ENCODE measurements at places on chromosomes 6 and 20.

- no peak for DNase-seq
Measured at GRCh38 chr6:142907544-142907943, 37.4 kb downstream of the HIVEP2 start.

- peak; percentile 17 for DNase-seq
Measured at GRCh38 chr6:116779573-116780164, 14.2 kb upstream of the FAM162B start.

DNA sequence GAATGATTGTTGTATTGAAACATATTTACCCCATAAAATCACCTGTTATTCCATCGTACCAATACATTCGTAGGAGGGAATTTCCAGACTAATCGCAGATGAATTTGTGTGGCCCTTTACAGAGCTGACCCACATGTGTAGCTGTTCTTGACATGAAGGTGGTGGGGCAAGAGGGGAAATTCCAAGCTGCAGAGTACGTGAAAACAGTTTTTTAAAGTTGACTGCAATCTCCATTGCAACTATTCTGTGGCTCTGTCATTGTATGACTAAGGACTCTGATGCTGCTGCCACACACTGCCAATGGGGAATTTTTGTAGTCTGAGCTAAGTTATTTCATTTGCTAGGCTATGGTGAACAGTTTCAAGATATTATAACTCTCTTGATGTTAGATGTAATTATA lies 46.4 kb upstream of the ADTRP start:
- DNase-seq = no peak

DNA sequence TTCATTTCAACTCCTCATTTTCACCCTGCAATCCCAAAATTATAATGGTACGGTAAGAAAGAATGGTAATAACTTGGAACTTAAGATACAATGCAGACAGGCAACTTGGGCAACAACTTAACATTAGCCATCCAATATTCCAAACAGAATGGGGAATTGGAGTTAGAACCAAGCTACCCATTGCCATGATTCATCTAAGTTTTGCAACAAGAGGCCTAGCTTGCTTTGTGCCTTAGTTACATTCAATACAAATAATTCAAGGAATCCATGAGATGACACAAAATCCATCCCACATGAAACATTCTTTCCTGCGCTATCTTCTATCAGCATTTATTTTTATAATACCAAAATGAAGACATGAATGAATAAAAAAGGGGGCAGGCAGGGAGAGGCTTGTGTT lies 28.4 kb downstream of the DCDC2 start:
- DNase-seq = no peak

DNA sequence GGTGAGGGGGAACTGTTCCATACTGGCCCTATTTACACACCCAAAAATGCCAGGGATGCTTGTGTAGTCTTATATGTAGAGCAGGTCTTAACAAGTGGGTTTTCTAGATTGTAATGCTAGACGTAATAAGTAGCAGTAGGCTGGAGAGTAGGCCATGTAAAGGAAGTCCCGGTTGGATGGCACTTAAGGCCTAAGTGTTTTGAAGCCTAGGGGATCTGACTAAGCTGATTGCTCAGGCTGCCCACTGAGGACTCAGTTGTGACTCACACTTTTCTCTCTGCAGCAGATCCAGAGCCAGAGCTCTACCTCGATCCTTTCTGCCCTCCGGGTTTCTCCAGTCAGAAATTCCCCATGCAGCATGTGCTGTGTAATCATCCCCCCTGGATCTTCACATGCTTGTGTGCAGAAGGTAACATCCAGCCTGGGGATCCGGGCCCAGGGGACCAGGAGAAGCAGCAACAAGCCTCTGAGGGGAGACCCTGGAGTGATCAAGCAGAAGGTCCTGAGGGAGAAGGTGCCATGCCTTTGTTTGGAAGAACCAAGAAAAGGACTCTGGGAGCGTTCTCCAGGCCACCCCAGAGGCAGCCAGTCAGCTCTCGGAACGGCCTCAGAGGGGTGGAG lies 26.6 kb downstream of the ZNF133 start:
- no peak for DNase-seq

GRCh38 chr6:20724443-20725190 lies 190.4 kb downstream of the CDKAL1 start:
- no peak for DNase-seq

- no peak for DNase-seq
Measured at GRCh38 chr6:231779-232178, 60.5 kb upstream of the DUSP22 start.

DNA sequence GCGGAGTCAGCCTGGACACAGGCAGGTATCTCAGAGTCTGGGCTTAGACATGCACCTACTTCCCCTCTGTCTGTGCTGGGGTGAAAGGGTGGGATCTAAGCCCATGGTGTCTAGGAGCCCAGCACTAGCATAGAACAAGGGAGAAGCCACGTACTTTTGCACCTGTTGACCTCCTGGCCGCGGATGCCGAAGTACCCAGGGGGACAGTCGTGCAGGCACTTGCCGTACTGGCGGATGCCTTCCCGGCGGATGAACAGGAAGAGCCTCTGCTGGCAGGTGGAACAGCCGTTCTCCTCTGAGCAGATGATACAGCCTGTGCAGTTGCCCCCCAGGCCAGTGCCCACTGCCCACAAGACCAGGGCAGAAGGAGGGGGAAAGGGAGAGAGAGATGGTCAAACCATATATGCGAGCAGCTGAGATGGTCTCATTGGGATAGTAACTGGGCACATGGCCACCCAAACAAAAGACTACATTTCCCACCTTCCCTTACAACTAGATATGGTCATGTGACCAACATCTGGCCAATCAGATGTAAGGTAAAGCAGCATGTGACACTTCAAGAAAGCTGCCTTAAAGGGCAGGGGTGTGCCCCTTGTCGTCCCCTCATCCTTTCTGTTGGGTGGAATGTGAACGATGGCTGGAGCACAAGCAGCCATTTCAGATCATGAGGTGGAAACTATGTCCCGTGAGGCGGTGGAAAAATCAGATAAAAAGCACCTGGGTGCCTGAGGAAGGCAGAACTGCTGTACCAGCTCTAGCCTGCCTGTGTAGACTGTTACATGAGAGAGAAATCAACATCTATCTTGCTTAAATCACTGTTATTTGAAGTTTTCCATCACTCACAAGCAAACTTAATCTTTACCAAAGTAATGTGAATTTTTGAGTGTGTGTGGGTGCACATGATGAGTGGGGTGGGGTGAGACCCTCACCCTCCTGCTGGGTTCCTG lies 34.0 kb downstream of the RSPO4 start:
- no peak for DNase-seq
